ENCODE measurements at places on chromosomes 12 and 14.

- peak; percentile 81 for DNase-seq
These were observed 775 bp downstream of the GABARAPL1 start for GRCh38 chr12:10213168-10214135.

- DNase-seq = no peak
These were observed 14.0 kb upstream of the GPR33 start for GRCh38 chr14:31501870-31502269.

DNA sequence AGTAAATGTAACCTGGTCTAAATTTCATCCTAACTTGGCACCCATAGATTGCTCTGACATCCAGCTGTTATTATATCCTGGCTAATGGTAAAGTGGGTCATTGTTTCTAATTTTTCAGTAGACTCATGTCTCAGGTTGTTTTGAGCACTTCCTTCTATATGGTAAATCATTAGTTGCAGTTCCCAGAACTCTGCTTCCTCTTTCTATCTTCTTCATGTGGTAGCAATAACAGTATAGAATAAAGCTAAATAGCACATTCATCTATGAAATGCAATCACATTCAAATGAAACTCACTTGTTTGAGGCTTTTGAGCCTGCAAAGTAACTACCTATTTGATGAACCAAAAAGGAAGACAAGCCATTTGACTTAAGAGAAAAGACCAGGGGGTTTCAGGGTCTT, 65.1 kb upstream of the GZMB start:
- DNase-seq = no peak

- peak; percentile 45 for DNase-seq
These were observed 3.0 kb downstream of the SIX1 start for GRCh38 chr14:60646226-60646818.

DNA sequence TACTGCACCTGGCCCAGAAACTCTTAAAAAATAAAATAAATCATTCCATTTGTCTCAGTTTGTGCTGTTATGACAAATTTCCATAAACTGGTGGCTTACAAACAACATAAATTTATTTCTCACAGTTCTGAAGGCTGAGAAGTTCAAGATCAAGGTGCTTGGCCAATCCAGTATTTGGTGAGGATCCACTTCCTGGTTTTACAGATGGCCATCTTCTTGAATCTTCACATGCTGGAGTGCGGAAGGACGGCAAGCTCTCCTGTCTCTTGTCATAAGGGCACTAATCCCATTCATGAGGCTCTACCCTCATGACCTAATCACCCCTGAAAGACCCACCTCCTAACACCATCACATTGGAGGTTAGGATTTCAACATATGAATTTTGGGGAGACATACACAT, 29.9 kb upstream of the MYBPC1 start:
- DNase-seq = no peak

DNA sequence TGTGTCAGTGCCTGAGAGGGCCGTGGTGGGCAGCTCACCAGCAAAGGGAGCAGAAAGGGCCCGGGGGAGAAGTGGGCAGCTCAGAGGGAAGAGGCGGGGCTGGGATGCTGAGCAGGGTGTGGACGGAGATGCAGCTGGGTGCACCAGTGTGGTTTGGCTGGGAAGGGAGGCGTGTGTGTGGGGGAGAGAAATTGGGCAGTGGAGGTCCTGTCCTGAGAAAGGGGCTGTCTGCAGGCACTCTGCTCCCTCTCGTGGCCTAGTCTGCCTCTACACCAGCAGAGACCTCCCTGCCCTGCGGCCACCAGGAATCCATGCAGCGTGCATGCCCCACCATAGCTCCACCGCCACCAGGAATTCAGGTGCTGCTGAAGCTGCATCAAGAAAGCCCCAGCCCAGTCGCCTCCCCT, 6.4 kb downstream of the TMEM121 start:
- DNase-seq = no peak

- DNase-seq = peak; percentile 31
These were observed 153.0 kb upstream of the DIO3 start for GRCh38 chr14:101408077-101408831.

GRCh38 chr12:49567302-49567610, 686 bp downstream of the MCRS1 start:
- DNase-seq = peak; percentile 20

- DNase-seq = no peak
These were observed 442.6 kb downstream of the GXYLT1 start for GRCh38 chr12:41701943-41702601.

- no peak for DNase-seq
These were observed 37.9 kb downstream of the AKAP6 start for GRCh38 chr14:32366986-32367385.

DNA sequence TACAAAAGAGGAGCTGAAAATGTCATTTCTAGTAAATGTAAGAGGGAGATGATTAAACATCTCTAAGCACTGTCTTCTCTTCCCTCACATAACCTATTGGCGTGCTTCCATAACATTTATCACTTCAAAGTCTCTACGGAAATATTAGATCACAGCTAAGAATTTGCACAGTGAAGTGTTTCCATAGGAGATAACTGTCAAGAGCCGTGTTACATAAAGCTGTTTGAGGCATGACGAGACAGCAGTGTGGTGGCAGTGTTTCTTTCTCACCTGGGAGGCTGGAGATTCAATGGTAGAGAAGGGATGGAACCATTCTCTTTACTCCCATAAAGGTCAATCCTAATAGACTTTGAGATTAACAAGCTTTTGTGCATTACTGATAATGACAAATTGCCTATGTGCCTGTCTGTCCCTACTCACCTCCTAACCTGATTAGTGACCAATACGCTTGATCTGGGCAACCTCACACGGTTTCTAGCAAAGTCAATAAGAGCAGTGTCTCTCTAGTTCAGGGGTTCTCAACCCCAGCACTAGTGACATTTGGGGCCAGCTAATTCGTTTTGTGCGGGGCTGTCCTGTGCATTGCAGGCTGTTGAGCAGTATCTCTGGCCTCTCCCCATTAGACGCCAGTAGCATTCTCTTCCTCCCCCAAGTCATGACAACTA, 35.3 kb downstream of the FBXW8 start:
- no peak for DNase-seq

DNA sequence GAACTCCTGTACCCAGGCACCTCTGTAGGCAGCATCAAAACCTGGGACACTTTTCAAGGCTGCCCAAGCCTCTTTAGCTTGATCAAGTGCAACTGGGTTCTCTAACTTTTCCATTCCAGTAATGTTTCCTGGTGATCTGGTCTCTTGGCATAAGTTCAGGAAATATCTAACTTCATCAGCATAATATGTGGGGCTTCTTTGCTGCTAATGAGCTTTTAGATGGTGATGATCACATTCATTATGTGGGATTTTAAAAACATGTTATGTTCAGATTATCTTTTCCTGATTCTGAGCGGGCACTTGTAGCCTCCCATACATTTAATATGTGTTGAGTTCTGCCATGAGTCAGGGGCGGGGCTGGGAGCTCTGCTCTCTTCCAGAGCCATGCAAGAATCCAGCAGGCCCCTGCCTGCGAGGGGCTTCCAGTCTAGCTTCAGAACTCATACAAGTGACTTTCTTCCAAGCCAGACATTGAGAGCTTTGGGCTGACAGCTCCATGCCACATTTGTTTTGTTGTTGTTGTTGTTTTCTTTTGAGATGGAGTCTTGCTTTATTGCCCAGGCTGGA, 39.5 kb upstream of the RIN3 start:
- no peak for DNase-seq

GRCh38 chr14:23321572-23322547, 603 bp downstream of the PABPN1 start:
- DNase-seq = peak; percentile 79

GRCh38 chr14:89578156-89578555, 161.1 kb upstream of the FOXN3 start:
- peak; percentile 65 for DNase-seq

DNA sequence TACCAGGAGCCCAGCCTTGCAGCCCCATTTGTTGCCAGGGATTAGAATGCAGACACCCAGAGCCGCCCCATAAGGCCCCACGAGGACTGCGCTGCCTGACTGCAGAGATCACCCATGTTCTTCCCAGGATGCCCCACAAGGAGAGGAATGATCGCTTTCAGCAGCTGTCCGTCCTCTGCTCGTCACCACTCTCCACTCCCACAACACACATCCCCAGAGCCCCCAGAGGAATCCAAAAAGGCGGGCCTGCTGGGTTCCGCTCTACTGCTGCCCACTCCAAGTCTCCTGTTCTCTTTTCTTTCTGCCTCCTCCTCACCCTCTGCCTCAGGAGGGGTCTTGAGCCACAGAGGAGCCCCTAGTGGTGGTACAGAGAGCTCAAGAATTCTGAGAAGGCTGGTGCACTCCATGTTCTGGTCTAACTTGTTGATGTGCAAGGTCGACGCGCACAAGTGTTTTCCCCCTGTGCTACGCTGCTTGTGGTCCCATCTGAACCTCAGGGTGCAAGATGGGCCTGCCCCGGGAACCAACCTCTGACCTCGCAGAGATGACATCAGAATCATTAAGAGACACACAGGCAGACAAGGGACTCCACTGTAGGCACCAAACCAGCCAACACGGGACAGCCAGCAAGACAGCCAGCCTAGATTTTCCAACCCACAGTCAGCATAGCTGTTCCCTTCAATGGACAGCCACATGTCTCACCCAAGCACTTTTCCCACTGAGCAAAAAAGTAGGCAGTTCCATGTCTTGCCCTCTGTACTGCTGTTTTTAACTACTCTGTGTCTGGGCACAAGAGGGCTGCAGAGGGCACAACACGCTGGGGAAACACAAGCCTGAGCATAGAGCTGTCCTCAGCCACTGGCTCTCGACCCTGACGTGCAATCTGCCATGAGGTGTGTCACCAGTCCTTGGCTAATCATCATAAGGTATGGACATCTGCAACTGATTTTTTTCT, 29.9 kb downstream of the PXN start:
- DNase-seq = no peak

DNA sequence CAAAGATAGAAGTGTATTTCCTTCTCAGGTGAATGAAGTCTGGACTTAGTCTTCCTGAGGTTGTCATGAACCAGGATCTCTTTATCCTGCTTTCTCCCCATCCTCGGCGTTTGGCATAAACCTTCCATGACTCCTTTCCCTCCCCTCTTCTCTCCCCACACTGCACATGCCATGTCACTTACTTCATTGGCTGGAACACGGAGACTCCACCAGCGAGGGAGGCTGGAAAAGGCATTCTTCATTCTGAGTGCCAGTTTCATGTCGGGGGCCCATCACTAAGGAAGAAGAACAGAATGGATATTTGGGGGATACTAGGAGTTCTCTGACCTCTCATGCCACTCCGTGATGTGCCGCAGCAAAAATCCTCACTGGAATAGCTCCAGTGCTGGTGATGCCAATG, 105.6 kb downstream of the VCPKMT start:
- DNase-seq = peak; percentile 73

DNA sequence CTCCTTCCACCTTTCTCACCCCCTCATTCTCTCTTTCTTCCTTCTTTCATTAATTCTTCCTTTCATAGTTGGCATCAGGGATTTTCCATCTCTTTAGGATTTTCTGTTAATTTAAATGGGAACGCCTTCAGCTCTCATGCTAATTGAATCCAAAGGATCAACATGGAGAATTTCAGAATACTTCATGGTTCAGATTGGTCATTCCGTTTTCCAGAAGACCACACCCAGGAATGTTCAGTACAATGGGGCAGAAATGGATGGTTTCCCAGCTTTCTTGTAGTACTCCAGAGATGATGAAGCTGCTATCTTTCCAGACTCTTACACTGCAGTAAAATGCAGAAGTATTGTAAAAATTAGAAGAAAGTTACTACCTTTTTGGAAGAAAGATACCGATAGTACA, 440.0 kb downstream of the DAD1 start:
- DNase-seq = no peak

DNA sequence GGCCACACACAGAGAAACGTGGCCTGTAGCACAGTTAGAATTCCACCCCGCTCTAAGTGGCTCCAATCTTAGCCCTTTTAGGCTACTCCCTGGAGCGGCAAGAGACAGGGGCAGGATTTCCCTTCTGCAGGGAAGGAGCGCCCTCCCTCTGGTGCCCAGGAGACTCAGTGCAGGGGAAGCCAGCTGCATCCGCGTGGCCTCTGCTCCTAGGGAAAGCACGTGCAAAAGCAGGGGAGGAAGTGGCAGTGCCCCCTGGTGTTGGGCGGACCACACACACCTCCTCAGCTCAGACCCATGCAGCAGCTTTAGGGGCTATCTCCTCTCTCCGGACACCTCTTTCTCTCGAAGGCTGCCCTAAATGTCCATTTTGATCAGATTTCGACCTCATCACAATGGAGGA, 50.0 kb downstream of the SPRING1 start:
- DNase-seq = peak; percentile 28

- no peak for DNase-seq
These were observed 16.7 kb downstream of the AKT1 start for GRCh38 chr14:104778694-104779331.

GRCh38 chr14:55547650-55548315, 32.2 kb upstream of the KTN1 start:
- no peak for DNase-seq

- no peak for DNase-seq
These were observed 89.5 kb downstream of the RFLNA start for GRCh38 chr12:124384299-124384894.

- no peak for DNase-seq
These were observed 100.5 kb downstream of the PPM1H start for GRCh38 chr12:62834406-62834805.

DNA sequence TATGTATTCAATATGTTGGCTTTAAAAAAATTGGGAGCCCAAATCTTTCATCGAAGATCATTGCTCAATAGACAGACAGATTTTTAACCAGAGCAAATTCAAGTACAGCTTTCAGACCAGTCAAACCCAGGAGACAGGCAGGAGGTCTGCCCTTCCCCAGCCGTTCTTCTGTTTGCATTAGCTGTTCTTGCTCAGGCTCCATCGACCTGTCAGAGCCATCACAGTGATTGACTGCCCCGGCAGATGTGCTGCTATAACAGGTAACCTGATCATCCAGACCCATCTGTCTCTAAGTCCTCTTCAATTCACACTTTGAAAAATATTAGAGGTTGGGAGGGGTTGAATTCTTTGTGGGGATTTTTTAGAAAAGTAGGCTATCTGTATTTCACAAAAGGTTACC, 453.5 kb downstream of the FOXG1 start:
- no peak for DNase-seq

DNA sequence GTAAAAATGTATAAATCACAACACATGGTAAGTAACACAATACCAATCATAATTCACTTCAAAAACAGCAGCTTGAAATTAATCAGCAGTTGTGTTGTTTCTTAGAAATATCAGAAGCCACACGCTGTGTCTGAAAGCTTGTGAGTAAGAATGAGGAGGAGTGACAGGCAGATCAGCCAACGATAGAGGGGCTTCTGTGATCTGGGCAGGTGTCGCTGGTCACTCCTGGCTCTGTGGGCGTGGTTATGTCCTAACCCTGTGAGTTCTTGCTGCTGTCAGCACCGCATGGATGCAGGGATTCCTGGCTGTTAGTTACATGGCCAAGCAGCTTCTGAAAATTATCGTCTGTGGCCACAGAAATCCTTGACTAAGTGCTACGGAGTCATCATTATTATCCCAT, 123.4 kb downstream of the SLC25A47 start:
- DNase-seq = no peak

Measured in foreskin fibroblast (primary cell).